SW480 (cell line): ENCODE measurements at places on chromosomes 12 and 14.
A peak's percentile ranks its signal among the peaks of the same experiment; 100 is the strongest.

GRCh38 chr14:91613459-91614112 is 103.5 kb upstream of the PPP4R3A start:
- no peak for DNase-seq

- DNase-seq, result no peak
Measured at GRCh38 chr14:21346532-21347135, 37.2 kb downstream of the SUPT16H start.

GRCh38 chr12:4118601-4119156 is 154.9 kb upstream of the CCND2 start:
- no peak for DNase-seq

GRCh38 chr12:84594157-84594556 is 318.4 kb downstream of the SLC6A15 start:
- no peak for DNase-seq

- DNase-seq, result no peak
Measured at GRCh38 chr14:68553311-68553710, 239.6 kb downstream of the ZFP36L1 start.

DNA sequence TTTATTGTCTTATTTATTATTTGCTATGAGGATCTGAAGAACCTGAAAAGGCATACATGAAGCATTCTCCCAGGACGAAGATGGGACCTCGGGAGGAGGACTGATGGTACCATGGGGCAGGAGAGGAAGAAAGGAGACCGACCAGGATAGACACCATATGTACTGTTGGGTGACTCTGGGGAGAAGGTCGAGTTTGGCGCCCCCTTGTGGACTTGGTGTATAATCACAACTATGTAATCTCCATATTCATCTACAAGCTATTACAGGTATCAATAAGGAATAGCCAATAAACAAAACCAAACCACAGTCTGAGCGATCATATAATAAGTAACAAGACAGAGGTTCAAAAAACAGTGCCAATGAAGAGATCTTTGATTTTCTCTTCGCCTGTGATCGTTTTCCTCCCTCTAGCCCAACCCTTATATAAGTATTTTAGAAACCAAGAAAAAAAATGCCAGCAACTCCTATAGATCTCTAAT is 139.1 kb downstream of the SPTSSA start:
- DNase-seq, result peak; percentile 55

DNA sequence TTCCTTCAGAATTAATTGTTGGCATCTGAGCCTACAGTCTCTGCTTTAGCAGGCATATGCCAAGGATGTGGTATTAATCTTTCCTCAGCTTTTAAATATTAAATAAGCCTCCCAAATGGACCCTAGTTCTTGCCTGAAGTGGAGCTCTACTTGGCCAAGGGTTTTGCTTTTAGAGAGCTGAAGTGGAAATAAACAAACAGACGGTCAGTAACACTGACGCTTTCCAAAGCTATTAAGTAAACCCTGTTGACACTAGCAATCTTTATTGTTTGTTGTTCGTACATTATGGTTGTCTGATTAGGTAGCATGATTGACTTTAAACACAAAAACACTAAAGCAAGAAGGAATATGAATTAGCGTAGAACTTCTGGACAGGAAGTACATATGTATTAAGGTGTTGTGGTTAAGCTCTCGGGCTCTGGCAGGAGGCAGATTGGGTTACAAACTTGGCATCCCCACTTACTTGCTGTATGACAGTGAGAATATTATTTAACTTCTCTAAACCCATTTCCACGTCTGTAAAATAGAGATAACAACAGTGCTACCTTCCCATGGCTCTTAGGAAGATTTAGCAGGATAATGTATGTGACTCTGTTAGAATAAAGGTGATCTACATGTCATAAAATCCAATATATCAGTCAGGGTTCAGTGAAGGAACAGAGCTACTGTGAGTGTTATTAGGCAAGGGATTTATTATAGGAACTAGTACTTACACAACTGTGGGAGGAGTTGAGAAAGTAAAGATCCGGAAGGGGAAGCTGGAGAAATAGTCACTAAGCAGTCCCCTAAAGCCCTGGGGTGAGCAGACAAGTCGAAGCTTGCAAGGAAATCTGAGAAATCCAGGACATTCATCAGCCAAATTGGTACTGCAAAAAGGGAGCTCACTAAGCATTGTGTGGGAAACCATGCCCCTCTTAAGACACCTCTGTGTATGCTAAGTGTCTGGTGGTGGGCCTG is 92.2 kb upstream of the ATF7IP start:
- DNase-seq, result no peak

DNA sequence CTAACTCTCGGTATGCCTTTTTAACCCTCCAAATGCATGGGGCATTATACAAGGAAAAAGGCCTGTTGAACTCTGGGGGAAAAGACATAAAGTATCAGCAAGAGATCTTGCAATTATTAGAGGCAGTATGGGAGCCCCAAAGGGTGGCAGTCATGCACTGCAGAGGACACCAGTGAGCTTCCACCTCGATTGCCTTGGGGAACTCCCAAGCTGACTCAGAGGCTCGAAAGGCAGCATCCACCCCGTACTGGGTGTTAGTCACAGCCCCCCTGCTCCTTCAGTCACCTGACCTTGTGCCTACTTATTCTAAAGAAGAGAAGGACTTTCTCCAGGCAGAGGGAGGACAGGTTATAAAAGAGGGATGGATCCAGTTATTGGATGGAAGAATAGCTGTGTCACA is 781.4 kb upstream of the TMEM132C start:
- DNase-seq, result peak; percentile 58

DNA sequence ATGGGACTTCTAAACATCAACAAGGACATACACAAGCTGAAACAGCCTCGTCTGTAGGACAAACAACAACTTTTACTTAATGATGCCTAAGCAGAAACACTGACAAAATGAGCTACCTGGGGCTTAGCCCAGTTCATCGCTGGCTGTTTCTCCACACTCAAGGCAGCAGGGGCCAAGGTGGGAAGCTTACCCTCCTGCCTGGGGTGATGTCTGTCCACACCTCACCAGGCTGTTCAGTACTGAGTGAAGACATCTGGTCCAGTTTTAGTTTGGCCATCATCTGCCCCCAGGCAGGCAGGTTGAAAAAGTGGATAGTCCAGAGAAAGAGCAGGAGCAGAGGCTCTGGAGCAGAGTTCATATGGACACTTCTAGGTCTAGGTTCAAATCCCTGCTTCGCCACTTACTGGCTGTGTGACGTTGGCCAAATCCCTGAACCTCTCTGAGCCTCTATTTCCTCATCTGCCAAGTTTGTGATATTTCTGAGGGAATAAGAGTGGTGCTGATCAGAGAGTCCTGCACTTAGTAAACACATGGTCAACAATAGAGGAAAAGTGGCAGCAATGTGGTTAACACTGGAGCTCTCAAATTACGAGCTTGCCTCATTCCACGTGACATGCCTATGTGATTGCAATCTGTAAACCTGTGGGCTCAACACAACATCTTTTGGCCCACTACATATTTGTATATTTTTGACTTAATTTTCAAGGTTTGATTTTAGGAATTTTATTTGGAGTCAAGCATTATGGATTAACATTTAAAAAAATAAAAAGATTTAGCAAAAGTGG is 720.1 kb upstream of the TMEM132C start:
- DNase-seq, result no peak

GRCh38 chr12:87272851-87273250 is 756.4 kb downstream of the C12orf50 start:
- DNase-seq, result no peak

- DNase-seq, result no peak
Measured at GRCh38 chr12:107533218-107533617, 152.4 kb upstream of the PWP1 start.

- DNase-seq, result no peak
Measured at GRCh38 chr12:59643550-59643949, 47.7 kb downstream of the SLC16A7 start.

GRCh38 chr12:127149226-127149964 is 1117.6 kb upstream of the TMEM132C start:
- DNase-seq, result no peak

DNA sequence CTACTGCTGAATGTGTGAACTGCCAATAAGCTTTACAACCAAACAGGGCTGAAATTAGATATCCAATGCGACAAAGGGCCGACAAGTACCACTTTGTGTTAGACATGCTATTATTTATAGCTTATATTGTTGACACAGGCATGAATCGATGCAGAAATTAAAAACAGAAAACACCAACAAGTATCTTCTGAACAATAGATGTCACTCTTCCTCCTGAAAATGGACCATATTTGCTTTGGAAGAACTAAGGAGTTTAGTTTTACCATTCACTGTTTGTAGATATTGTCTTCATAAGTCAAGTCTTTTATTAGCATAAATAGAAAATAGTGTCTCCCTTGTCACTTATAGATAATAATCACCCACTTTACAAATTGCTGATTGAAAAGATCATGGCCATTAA is 86.5 kb downstream of the LRIG3 start:
- DNase-seq, result peak; percentile 7

GRCh38 chr12:29427964-29428363 is 47.0 kb upstream of the ERGIC2 start:
- peak; percentile 36 for DNase-seq

GRCh38 chr14:85474431-85474830 is 55.5 kb upstream of the FLRT2 start:
- no peak for DNase-seq

DNA sequence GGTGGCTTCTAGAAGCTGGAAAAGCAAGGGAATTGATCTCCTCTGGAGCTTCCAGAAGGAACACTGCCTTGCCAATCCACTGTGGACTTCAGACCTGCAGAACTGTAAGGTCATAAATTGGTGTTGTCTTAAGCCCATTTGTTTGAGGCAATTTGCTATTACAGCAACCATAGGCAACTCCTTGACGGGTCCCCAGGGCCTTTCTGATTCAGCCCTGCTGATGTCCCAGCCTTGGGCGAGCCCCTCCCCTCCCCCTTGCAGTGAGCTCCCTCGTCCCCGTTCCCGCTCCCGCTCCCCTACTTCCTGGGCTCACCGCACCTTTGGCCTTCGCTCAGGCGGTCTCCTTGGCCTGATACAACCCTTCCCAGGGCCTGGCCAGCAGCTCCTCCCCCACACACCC is 18.9 kb upstream of the DIO3 start:
- DNase-seq, result no peak

DNA sequence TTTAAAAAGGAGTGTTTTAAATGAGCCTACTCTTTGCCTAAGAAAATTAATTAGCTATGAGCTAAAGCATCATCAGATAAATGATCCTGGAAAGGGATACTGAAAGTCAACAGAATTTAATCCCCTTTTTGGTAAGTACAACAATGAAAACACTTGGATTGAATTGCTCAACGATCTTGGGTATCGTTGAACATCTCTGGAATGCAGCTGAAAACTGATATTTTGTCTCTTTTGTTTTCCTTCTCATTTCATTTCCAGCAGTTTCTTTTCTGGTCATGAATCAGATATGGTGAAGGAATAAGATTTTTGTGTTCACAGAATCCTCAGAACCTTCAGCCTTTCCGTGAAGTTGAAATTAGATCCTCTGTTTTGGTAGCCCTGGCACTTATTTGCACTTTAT is 771.2 kb downstream of the FSCB start:
- DNase-seq, result no peak

GRCh38 chr14:74429991-74430390 is 4.0 kb upstream of the SYNDIG1L start:
- no peak for DNase-seq

GRCh38 chr14:90828642-90829487 is 12.6 kb upstream of the TTC7B start:
- no peak for DNase-seq

GRCh38 chr12:69676257-69677012 is 22.7 kb downstream of the BEST3 start:
- no peak for DNase-seq

GRCh38 chr12:69046920-69047319 is 113.9 kb upstream of the CPM start:
- DNase-seq, result no peak

GRCh38 chr14:70622111-70622712 is 19.5 kb upstream of the TTC9 start:
- peak; percentile 74 for DNase-seq

DNA sequence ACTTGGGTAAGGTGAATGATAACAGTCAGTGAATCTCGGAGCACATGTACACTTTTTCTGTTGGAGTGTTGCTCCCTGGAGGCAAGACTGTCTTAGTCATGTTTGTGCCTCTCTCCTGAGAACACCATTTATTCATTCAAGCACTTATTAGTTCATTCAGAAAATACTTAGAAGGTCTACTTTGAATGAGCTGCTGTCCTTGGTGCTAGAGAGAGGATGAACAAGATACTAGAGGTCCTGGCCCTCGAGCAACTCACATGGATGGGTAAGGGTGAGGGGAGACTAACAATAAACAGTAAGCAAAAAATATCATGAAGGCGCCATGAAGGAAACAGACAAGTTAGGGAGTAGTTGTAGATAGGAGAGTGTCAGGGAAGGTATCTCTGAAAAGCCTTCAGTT is 17.1 kb upstream of the SAMD4A start:
- no peak for DNase-seq

DNA sequence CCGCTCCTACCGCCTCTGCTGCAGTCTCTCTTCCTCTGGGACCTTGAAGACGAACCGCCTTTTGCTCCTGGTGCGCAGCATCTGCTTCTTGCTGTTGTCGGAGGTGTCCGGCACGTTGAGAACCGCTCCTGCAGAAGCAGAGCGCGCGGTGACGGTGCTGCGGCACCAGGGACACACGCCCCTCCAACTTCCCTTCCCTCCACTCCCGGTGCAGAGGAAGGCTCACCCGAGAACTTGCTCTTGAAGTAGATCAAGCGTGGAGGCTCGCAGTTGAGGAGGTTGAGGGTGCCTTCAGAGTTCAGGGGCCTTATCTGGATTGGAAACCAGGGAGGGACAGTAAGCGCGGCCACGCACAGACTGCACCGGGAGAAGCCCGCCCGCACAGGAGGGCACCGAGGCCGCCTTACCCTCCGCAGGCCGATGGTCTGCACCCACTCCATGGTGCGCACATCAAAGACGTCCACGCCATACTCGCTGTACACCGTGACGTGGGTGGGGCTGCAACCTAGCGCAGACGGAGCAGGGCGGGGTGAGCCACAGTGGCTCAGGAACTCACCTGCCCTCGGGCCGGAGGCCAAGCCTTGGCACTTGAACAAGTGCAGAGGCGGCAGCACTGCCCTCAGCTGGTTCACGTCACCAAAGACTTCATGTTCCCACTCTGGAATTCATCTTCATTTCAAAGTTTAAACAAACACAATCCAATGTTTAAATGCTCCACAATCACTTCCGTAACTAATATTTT is 17.5 kb downstream of the AMN start:
- no peak for DNase-seq

- DNase-seq, result no peak
Measured at GRCh38 chr12:47856094-47856493, 36.4 kb upstream of the HDAC7 start.

- peak; percentile 26 for DNase-seq
Measured at GRCh38 chr12:56836800-56837663, 73.9 kb downstream of the HSD17B6 start.

DNA sequence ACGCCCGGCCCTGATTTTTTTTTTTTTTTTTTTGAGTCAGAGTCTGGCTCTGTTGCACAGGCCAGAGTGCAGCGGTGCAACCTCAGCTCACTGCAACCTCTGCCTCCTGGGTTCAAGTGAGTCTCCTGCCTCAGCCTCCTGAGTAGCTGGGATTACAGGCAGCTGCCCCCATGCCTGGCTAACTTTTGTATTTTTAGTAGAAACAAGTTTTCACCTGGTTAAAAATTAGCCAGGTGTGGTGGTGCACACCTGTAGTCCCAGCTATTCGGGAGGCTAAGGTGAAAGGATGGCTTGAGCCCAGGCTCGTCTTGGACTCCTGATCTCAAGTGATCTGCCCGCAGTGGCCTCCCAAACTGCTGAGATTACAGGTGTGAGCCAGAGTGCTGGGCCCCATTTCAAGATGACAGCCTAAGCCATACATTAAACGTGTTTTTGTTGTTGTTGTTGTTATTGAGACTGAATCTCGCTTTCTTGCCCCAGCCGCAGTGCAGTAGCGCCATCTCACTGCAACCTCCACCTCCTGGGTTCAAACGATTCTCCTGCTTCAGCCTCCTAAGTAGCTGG is 42.7 kb upstream of the EAPP start:
- DNase-seq, result no peak
